ENCODE measurements at places on chromosomes 3 and 15.

DNA sequence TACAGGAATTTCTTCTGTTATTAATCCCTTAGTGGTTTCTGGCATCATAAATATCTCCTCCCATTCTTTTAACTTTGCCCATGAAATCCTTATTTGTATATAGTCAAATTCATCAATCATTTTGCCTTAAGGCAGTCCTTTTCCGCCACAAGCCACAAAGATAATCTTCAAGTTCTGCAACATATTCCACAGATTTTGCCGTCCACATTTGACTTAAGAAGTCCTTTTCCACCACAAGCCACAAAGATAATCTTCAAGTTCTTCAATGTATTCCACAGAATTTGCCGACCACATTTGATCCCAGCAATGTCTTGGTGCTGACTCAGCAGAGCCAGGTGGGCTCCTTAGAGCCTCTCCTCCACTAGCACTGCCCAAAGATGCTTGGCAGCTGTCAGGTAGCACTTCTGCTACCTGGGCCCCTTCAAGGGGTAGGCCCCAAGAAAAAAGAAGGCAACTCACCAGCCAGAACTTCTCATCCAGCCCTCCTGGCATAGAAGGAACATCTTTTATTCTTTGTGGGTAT, 35.0 kb downstream of the SEC22C start:
- no peak for DNase-seq

DNA sequence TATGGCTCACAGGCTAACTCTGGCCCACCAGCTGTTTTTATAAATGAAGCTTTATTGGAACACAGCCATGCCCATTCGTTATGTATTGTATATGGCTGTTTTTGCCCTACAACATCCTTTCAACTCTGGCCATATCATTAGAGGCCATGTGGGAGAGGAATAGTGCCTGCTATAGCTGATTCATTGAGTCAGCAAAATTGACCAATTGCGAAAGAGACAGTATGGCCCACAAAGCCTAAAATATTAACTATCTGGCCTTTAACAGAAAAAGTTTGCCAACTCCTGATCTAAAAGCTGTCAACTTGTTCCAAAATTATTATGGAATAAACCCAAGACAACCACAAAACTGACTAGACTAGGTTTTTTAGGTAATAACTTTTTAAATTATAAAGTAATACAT, 1.4 kb downstream of the NR1I2 start:
- no peak for DNase-seq

GRCh38 chr3:14154276-14154675, 24.1 kb downstream of the XPC start:
- DNase-seq = no peak

- DNase-seq = no peak
Observed at GRCh38 chr15:29778382-29778781, 43.9 kb downstream of the TJP1 start.

- no peak for DNase-seq
Observed at GRCh38 chr15:80445300-80446041, 41.3 kb downstream of the ARNT2 start.

DNA sequence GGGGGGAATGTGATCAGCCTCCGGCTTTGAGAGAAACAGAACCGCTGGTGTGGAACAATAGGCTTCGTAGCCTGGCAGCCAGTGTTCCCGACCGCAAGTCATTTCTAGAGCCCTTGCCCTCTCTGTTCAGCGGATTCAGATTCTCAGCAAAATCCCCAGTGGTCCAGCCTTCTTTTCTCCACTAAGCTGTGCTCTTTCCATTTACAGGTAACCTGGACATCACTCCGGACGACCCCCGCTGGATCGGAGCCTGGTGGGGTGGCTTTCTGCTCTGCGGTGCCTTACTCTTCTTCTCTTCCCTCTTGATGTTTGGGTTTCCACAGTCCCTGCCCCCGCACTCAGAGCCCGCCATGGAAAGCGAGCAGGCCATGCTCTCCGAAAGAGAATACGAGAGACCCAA, 250.6 kb downstream of the SLCO3A1 start:
- DNase-seq = no peak

DNA sequence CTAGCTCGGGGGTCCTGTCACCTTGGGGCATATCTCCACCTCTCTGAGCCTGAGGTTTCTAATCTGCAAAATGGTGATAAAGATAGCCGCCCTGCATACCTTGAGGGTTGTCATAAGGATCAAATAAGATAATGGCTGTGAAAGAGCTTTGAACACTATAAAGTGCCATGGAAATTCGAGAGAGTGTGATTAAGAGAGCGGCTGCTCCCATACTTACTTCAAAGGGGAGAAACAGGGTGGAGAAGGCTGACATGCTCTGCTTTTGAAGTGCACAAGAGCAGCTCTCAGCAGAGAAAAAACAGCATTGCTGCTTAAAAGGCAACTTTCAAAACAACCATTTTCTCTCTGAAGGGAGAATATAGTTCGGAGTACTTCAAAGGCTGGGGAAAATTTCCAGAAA, 529.2 kb downstream of the EPHB1 start:
- DNase-seq = no peak

- DNase-seq = no peak
Observed at GRCh38 chr15:47820747-47821319, 103.5 kb downstream of the SEMA6D start.

DNA sequence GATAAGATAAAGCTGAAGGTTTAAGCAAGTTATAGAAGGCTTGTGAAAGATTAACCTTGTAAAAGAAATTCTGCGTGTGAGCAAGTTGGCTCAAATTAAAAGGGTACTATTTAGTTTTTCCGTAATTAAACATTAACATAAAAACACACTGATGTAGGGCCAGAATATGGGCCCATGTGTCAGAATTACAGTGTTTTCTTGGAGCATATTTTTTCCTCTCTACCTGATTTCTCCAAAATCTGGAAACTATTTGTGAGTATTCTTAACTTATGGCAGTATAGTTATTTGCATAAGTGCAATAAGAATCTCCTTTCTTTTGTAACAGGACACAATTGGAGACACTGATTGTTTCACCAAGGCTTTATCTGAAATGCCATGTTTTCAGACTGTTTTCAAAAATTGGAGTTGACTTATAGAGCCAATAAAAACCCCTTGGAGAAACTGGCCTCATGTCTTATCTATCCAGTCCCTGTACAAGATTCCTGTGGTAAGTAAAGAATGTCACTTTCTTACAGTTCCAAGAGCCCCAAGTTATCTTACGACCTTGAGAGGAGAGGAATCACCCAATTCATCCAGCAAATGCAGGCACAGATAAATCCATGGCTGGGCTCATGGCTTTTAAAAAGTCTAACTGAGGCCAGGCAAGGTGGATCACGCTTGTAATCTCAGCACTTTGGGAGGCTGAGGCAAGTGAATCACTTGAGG, 47.8 kb upstream of the P2RY1 start:
- DNase-seq = no peak

DNA sequence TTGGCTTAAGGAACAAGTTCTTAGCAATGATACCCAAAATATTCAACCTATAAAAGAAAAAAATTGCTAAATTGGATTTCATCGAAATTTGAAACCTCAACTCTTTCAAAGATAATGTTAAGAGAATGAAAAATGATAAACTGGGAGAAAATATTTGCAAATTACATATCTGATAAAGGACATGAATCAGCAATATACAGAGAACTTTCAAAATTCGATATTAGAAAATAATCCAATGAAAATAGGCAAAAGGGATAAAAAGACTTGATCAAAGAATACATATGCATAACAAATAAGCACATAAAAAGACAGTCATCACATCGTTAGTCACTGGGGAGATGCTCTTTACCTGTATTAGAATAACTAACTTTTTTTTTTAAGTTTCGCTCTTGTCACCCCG, 73.0 kb upstream of the NEO1 start:
- no peak for DNase-seq

GRCh38 chr15:42155546-42156242, 742 bp downstream of the PLA2G4F start:
- no peak for DNase-seq

DNA sequence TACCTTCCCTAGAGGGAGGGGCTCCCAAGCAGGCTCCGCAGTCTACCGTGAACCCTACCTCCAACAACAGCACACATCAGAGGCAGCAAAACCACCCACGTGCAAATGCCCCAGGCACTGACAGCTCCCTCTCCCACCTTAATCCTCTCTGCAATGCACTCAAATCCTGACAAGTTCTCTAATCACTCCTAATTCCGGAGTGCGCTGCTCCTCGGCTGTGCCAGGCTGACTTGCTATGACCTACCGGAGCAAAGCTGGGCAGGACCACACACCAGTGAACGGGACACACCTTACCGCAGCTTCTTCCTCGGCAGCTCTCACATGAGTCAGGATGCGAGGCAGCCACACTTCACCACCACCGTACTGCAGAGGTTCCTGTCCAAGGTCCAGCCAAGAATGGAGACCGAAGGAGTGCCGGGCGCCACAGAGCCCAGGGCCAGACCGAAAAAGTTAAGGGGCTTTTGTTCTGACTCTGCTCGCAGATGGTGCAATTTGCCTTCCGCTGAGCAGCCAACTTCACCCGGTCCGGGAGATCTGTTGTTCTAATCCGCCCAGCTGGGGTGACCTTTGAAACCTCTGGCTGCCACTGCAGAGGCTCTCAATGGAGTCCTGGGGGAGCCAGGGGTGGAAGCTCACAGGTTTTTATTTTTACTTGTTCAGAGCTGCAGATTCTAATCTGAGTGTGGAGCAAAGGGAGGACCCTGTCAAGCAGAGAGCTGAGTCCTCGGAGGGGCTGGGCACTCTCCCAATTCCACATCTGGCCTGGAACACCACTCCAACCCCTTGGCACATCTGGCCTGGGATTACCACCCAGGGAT, 84.4 kb downstream of the MYLK start:
- peak; percentile 10 for DNase-seq

GRCh38 chr3:59609657-59610348, 560.0 kb upstream of the CFAP20DC start:
- DNase-seq = no peak

- no peak for DNase-seq
Observed at GRCh38 chr3:104779324-104779723, 587.4 kb upstream of the ALCAM start.

DNA sequence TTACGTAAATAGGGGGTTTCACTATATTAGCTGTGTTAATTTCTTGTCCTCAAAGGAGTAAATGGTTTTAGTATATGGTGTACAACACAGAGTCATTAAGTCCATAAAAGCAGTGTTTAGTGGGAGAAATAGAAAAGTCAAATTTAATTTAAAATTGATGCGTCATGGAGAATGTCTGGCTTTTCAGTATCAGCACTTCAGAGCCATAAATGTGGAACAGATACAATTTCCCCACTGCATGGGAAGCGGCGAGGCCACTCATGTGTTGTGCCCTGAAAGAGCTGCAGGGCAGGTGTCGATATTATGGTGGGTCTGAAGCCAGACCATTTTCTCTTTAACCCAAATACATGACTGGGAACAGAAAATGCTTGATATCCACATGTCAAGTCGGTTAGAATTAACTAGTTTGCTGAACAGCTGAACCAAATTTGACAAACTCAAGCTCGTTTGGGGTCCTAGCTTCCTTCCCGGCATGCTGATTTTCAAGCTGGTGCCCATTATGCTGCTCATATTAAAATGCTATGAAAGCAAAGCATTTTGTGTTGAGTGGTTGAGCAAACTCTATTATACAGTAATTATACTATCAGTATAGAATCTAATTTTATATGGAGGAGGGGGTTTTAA, 364.6 kb upstream of the TBL1XR1 start:
- no peak for DNase-seq

- DNase-seq = no peak
Observed at GRCh38 chr3:127886231-127886955, 28.6 kb upstream of the KBTBD12 start.

- DNase-seq = no peak
Observed at GRCh38 chr3:73743551-73743950, 118.8 kb upstream of the PDZRN3 start.

- no peak for DNase-seq
Observed at GRCh38 chr15:89870006-89870405, 23.8 kb downstream of the AP3S2 start.

GRCh38 chr15:55194256-55194655, 2.5 kb downstream of the RSL24D1 start:
- DNase-seq = no peak
